ENCODE measurements at places on chromosomes 3 and 15.

- no peak for DNase-seq
Measured at GRCh38 chr15:38793206-38793810, 228.7 kb upstream of the RASGRP1 start.

GRCh38 chr3:160739079-160739478 is 17.0 kb upstream of the PPM1L start:
- peak; percentile 14 for DNase-seq

GRCh38 chr3:145752576-145752975 is 408.4 kb downstream of the PLOD2 start:
- no peak for DNase-seq

DNA sequence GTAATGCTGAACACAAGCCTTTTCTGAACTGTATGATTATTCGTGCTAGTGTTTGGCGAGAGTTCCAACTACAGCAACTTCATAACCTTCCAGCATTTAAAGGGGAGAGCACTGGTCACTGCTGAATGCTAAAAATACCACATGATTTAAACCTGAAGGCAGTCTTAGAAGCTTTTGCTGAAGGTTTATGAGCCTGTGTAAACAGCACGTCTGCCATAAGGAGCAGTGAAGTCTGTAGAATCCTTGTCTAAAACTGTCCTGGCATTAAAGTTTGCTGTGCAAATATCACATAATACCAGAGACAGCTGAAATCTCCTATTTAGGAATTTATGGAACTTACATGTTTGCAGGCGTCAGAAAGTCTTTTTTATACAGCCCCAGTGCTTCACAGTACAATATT is 5.9 kb downstream of the SATB1 start:
- no peak for DNase-seq

DNA sequence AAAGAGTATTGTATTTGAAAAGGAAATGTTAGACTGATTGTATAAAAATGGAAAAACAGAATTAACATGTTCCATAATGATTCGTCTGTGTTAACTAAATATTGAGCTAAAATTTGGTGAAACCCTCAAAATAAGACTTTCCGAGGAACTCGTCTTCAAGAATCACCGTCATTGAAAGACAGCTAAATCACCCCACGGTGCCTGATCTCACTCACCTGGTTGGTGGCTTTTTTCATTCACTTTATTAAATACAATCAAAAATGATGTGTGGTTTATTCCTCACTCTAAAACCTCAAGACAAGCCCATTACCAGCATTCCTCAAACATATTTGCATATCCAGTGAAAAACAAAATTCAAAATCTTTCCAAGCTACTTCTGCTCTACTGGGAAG is 153.9 kb downstream of the FOXP1 start:
- no peak for DNase-seq

- no peak for DNase-seq
Measured at GRCh38 chr3:107953722-107954121, 137.1 kb downstream of the CD47 start.

GRCh38 chr15:61243983-61244593 is 15.0 kb upstream of the RORA start:
- no peak for DNase-seq

GRCh38 chr3:62319570-62320243 is 53.6 kb downstream of the FEZF2 start:
- no peak for DNase-seq

- DNase-seq = no peak
Measured at GRCh38 chr3:94132777-94133176, 69.9 kb downstream of the NSUN3 start.

DNA sequence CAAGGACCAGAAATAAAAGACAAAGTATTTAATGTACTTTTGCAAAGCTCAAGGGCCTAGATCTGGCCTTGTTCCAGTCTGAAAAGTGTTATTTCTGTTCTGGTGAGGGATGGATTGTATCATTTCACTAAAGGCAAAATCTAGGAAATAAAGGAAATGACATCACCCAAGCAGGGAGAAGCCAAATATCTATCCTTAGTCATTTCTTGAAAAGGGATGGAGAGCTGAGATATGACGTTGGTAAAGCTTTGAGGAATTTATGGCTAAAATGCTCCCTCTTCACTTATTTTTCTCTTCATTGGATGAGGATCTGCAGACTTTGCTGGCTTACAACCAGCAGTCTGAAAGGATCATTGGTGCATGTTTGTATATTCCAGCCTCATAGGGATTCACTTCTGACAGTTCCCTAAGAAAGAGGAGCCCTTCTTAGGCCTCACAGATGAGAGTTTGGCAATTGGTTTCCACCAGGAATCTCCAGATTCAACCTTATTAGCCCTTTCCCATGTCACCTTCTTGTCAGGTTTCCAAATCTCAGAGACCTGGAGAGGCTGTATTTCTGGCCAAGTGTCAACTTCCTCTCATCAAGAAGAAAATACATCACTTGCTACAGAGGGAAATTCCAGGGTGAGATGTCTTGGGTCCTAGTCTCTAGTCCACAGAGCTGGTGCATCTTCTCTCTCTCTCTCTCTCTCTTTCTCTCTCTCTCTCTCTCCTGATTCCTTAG is 93.7 kb upstream of the BOC start:
- peak; percentile 92 for DNase-seq

DNA sequence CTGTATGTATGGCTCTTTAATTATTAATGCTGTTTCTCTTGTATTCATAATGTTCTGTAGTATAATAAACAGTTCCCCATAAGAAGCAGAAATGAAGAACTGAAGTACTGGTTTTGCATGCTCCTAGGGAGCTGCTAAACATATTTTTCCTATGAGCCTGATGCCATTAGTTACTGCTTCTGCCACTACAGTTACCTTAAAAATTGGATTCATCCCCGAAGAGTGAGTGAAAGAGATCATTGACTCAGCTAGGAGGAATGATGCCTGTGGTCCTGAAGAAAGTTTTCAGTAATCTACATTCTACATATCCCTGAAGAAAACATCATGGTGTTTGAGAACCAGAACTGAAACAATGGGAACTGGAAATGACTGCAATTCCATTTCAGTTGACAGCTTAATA is 37.1 kb upstream of the ST3GAL6 start:
- DNase-seq = peak; percentile 74

GRCh38 chr3:6315906-6316305 is 545.0 kb upstream of the GRM7 start:
- DNase-seq = no peak

DNA sequence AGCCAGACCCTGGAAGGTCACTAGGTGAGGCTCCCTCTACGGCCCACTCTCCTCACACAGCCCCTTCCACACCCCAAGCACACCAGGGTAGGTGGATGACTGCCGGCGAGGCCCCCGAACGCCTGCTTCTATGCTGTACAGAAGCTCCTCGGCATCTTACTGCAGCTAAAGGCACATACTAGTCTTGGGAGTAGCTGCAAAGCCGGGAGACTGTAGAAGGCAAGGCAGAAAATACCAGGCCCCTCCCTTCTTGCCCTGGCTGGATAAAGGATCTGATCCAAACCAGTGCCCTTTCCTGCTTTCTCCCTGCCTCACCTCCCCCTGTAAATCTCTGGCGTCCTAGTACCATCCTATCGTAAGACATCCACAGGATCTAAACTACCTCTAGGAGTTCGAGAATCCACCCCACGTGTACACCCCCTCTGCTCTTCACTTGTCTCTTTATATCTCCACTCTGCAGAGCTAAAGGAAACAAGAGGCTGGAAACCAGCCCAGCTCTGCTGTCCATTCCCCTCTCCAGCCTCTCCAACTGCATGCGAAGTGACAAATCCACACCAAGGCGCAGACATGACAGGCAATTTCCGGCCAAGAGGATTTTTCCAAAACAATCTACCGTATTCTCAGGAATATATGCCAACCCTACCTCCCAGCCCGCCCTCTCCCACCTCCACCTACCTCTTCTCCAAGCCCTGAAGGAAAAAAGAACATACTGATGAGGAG is 11.8 kb downstream of the TNK2 start:
- DNase-seq = peak; percentile 77

DNA sequence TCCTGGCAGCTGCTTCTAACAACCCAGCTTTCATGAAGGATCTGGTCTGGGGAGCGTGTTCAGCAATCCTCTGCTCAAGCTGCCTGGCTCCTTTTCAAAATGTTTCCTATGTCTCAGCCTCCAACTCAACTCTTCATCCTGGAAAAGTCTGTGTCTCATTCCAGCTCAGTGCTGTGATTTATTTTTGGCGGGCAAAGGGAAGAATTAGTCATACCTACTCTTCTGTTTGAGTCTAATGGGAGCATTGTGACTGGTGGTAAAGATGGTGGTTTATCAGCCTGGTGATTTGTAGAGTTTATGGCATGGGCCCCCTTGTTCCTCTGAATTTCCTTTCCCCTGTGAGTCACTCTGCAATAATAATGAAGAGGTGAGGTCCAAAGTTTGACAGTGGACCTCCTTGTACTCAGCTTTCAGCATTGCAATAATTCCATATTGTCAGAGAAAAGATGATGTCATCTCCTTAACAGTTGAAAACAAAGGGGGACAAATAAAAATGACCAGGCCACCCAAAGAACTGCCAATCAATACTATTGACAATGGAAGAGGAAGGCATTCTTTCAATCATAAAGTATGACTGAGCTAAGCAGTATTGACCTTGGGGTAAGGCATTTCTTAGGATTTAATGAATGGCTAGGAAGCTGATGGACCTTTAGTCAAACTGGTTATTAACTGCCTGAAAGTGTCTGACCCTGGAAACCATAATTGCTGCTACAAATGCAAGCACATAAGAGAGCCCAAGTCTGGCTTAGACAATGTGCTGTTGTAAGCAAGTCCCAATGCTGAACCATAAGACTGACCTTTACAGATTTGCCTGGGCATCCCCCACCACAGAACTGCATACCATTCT is 204.7 kb upstream of the MCTP2 start:
- DNase-seq = peak; percentile 99

- no peak for DNase-seq
Measured at GRCh38 chr15:67372986-67373675, 118.5 kb downstream of the IQCH start.

DNA sequence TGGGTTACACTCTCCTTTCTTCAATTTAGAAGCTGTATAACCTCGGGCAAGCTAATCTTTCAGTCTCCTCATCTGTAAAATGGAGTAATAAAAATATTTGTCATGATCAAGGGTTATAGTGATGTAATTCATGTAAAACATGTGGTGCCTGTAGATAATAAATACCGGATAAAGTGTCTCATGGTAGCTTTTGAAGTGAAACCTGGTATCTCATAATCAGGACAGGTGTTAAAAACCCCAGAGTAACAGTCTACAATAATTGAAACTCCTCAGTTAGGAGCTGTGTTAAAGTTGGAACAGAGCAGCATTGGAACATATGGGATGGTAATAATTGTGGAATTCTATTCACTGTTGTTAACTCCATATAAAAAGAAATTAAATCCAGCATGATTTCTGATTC is 884 bp upstream of the KNL1 start:
- DNase-seq = no peak

GRCh38 chr3:33372218-33373081 is 67.8 kb downstream of the UBP1 start:
- DNase-seq = peak; percentile 64

GRCh38 chr3:183161552-183162336 is 790 bp downstream of the LAMP3 start:
- DNase-seq = no peak

GRCh38 chr15:70892912-70893560 is 410 bp downstream of the LRRC49 start:
- peak; percentile 71 for DNase-seq

- DNase-seq = no peak
Measured at GRCh38 chr3:42742259-42742658, 30.8 kb downstream of the CCDC13 start.

DNA sequence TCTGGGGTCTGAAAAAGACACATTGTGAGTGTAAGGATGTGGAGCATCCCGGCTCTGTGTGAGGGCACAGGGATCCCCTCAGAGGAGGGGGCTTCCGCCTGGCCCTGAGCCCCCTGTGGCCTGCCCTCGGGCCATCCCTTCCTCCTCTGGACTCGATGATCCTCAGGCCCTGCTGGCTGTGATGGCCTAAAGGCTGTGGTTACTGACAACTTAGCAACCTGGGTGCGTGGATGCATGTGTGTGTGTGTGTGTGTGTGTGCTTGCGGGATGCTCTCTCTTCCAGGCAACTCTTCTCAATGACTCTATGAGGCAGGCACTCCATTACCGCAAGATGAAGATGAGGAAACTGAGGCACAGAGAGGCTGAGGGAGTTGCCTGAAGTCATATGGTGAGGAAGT is 66.0 kb downstream of the ASB7 start:
- no peak for DNase-seq

GRCh38 chr15:98514034-98514622 is 134.2 kb upstream of the IGF1R start:
- DNase-seq = no peak

- DNase-seq = no peak
Measured at GRCh38 chr3:117080872-117081271, 371.3 kb downstream of the TUSC7 start.

DNA sequence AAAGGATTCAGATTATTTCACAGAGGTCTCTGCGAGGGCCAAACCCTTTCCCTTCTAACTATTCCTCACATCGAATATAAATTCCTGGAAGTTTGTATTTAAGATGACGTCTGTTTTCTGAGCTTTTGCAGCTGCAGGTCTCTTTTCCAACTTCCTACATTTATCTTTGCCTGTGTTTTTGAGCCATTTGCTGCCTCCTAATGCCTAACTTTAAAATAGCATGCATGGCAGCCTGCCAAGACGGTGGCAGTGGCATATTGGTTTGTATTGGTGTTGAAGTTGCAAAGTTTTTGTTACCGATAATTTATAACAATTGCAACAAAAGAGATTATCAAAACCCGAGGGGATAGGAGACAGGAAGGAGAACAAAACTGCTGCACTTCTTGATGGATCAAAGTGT is 187.1 kb upstream of the DNAJC19 start:
- peak; percentile 45 for DNase-seq

- DNase-seq = no peak
Measured at GRCh38 chr15:80918196-80918783, 71.3 kb downstream of the MESD start.

GRCh38 chr15:45187894-45188830 is at the start of gene SHF:
Gene SHF (minus strand): TSS chr15:45187966. CDS start chr15:45187951, 15 bp downstream.
- peak; percentile 48 for DNase-seq

DNA sequence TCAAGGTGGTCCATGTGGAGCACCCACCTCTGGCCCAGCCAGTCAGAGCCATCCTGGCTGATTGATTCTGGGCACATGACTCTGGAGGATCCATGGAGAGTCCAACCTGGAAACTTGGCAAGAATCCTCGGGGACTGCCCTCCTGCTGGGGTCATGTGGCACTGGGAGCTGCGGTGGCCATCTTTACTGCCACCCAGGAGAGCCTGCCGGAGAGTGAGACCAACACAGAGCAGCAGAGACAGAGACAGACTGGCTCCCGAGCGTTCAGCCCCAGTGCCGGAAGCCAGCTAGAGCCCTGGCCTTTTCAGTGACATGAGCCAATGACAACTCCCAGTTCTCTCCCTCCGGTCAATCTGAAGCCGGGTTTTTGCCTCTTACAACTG is 11.5 kb upstream of the GATA2 start:
- no peak for DNase-seq

GRCh38 chr3:63966871-63967270 is 54.7 kb upstream of the SCAANT1 start:
- DNase-seq = no peak

- no peak for DNase-seq
Measured at GRCh38 chr15:71276336-71276665, 161.0 kb downstream of the THSD4 start.

- peak; percentile 42 for DNase-seq
Measured at GRCh38 chr15:32643907-32644445, 2.5 kb downstream of the SCG5 start.

GRCh38 chr15:72389231-72389630 is 8.9 kb upstream of the TMEM202 start:
- DNase-seq = no peak

GRCh38 chr3:53884623-53885022 is 2.7 kb upstream of the ACTR8 start:
- no peak for DNase-seq

GRCh38 chr3:49021813-49022687 is at the start of gene NDUFAF3:
Gene NDUFAF3 (plus strand): TSS chr3:49022121. CDS start chr3:49022145, 24 bp downstream.
- DNase-seq = peak; percentile 90

Measured in fibroblast of skin of right quadriceps (primary cell).